ENCODE measurements at places on chromosomes 13 and 19.
A peak's percentile ranks its signal among the peaks of the same experiment; 100 is the strongest.

DNA sequence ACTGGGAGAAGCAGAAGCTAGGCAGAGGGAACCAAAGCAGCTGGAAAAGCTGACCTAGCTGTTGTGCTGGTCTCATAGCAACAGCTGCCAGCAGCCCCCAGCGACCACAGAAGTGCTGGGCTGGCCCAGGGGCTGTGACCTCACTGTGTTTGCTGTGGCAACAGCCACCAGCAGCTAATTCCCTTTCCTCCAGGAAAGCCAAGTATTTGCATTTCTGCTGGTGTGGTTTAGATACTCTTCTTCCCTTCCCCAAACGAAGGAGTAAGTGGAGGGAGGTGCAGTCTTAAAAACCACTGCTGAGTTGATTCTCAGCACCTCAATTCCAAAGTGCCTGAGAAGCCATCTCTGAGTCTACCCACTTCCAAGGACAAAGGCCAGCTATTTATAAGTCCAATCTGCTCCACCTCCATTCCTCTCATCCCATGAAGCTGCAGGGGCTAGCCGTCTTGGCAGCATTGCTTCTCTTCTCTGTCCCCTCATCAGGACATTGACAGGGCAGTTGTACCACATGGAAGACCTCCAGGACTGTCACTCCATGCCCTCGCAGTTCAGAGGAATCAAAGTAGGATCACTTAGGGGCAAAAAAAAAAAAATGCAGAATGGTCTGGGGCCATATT, 11.5 kb upstream of the CCDC97 start:
- DNase-seq: peak; percentile 64

DNA sequence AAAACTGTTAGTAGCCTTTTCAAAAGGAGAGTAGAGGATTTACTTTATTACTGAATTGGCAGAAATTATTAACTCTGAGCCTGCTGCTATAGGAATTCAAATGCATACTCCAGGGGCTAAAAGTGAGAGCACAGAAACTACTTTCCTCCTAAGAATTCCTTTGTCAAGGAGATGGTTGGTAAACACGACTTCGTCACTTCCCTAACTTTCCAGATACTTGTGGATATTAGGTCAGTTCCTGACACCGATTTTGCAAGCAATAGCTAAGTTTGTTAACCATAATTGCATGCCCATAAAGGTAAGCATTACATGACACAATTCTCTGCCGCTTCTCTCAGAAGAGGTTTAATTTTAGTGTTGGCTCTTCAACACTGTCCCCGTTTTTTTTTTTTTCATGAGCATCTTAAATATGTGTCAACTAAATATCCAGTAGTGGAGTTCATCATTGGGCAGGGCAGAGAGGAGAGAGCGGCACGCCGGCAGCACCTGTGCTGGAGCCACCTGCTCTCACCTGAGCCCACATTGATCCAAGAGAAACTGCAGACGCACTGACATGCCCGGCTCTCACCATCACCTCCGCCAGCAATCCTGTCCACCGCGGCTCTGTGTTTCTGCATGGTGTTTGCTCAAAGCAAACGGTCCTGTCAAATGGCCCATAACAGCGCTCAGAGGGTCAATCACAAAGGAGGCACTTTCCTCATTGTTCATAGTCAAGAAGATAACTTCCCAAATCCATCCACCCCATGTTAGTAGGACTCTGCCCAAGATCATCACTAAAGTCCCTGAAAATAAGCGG, 2.6 kb downstream of the MED26 start:
- DNase-seq: no peak

GRCh38 chr13:66532146-66532545, 698.0 kb downstream of the PCDH9 start:
- peak; percentile 91 for DNase-seq

DNA sequence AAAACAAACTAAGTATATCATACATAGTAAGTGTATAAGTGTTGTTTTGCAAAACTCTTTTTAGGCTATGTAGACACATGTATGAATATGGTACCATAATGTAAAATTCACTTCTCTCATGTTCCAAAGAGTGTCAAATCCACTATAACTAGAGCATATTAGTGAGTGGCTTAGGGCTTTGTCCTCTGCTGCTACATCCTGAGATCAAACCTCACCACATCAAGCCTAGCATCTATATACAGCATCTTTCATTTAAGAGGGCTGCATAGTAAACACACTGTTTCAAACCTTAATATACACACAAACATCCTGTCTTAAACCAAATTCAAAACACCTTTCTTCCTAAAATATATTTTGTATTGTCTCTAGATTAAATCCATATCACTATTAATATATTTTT, 38.7 kb downstream of the ELF1 start:
- no peak for DNase-seq

DNA sequence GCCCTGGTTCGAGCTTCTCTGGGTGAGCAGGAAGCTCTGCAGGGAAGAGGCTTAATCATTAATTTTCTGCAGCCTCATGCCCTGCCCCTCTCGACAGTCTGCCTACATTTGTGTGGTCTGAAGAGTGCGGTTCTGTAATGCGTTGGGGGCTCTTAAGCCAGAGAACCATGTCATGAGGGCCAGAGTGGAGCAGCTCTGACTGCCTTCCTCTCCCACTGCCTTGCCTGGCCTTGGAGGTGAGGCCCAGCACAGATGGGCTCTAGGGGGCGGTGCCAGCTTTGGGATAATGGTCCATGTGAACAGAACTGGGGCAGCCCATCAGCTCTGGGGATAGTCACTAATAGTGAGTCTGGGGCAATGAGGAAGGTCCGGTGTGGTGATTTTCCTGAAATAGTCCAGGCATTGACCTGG, 5.7 kb downstream of the FGF9 start:
- no peak for DNase-seq

Measured in fibroblast of skin of back (primary cell).